Fibroblast of mammary gland (primary cell): ENCODE measurements at places on chromosomes 3 and 15.

DNA sequence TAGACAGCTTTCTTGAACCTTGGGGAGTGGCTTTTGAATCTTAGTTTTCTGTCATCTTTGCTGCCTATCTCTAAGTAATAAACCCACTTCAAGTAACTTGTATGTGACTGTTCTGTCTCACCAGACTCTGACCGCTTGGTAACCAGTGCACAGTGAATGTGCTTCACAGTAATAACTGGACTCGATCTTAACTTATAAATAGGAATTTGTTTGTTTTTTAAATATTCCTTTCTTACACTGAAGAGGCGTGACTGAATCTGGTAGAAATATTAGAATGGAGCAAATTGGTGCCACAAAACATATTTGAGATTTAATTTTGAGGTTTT is 318.0 kb downstream of the GBE1 start:
- DNase-seq = no peak

DNA sequence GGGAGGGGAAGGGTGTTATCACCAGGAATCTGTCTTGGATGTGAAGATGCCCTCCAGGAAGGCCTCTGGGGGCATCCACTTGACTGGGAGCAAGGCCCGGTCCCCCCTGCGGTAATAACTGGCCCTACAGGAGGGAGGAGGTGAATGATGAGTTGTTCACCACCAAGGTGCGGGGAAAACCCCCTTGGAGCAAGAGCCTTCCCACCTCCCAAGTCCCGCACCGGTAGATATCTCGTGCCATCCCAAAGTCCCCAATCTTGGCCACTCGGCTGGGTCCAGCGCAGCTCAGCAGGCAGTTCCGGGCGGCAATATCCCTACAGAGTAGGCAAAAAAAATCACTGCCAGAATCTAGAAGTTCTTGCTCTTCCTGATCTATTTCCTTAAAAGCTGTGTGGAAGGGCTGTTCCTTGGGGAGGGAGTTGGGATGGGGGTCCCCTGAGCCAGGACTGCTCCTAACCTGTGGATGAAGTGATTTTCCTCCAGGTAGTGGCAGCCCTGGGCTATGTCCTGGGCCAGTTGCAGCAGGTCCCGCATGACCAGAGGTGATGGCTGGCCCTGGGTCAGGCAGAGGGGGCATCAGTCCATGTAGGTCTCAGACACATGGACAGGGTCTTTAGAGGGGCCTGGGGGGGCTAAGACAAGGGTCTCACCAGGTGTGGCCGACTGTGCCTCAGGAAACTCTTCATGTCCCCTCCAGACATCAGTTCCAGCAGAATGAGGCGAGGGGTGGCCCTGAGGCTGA is 8.7 kb downstream of the LTK start:
- no peak for DNase-seq

DNA sequence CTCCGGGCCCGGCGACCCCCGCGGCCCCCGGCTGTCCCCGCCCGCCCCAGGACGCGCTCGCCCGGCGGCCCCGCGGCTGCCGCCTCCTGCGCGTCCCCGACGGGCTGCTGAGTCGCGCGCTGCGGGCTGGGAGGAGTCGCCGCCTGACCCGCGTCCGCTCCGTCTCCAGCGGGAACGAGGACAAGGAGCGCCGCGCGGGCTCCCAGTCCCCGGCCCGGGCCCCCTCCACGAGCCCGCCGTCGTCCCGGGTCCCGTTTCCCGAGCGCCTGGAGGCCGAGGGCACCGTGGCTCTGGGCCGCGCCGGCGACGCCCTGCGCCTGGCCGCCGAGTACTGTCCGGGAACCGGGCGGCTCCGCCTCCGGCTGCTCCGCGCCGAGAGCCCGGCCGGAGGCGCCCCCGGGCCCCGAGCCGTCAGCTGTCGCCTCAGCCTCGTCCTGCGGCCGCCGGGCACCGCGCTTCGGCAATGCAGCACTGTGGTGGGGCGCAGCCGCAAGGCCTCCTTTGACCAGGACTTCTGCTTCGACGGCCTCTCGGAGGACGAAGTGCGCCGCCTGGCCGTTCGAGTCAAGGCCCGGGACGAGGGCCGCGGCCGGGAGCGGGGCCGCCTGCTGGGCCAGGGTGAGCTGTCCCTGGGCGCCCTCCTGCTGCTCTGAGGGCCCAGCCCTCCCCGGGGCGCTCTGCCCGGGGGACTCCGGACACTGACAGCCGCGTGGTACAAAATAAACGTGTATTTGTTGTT is 1.5 kb downstream of the C2CD4A start:
- DNase-seq = peak; percentile 36

DNA sequence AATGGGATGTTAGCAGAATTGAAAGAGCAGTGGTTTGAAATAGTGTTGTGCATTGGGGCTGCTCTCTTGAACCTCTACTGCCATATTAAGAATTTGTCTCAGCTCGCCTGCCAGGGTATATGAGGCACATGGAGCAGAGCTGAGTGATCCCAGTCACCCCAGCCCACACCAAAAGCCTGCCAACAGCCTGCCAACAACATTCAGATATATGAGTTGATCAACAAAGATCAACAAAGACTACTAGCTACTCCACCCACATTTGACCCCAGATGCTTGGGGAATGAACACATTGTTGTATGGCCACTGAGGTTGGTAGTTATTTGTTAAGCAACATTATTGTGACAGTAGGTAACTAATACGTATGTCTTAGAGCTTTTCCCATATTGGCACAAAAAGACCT is 570.9 kb upstream of the IL12A start:
- DNase-seq = peak; percentile 34

GRCh38 chr15:78131295-78132061 is at the start of gene CIB2:
TSS of gene CIB2 (minus strand) at chr15:78131445. CDS start at chr15:78131215, 230 bp downstream.
- peak; percentile 25 for DNase-seq

DNA sequence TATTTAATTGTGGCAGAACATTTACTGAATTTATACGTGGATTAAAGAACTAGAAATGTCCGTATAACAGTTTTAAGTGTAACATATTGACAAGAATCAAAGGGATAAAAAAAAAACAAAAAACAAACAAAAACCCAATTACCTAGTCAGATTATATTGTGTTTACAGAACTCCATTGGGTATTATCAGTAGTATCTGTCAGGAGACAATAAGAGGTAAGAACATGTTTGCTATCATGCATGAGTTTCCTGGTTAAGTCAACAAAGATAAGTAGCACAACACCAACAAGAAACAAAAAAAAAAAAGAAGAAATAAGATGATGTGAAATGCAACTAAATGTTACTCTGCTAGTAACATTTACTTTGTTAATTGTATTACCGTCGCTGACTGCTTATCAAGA is 570.6 kb downstream of the ZBBX start:
- DNase-seq = no peak

GRCh38 chr15:50959717-50960116 is 51.2 kb downstream of the AP4E1 start:
- no peak for DNase-seq

DNA sequence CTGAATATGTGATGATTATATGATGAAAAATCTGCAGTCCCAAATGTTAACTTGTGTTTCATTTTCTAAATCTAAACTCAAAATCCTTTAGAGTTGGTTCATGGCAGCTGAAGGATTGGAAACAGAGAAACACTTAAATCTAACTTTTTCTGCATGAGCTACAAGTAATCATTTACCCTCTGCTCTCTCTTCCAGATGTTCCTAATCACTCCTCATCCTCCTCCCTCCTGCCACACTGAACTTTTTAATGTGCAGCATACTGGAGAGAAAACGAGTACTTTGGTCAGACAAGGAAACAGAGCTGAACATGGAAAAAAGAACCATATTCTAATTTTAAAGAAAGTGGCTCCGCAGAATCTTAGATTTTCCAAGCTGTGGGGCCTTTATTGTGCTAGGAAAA is 321.2 kb upstream of the COL8A1 start:
- DNase-seq = peak; percentile 27

DNA sequence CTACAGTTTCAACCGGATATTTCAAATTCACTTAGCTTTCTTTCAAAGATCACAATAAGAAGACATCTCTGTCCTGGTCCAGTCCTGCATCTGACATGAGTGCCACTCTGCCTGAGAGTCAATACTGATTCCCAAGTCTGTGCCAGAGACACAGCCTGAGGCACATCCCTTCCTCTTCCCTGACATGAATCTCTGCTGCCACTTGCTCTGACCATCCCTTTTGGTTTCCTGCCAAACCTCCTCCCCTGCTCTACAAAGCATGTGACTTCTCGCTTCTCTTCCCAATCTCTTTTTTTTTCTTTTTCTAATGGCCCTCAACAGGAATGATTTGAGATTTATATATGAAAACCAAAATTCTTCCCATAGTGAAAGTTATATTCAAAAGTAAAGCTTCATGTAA is 117.9 kb downstream of the MECOM start:
- no peak for DNase-seq

DNA sequence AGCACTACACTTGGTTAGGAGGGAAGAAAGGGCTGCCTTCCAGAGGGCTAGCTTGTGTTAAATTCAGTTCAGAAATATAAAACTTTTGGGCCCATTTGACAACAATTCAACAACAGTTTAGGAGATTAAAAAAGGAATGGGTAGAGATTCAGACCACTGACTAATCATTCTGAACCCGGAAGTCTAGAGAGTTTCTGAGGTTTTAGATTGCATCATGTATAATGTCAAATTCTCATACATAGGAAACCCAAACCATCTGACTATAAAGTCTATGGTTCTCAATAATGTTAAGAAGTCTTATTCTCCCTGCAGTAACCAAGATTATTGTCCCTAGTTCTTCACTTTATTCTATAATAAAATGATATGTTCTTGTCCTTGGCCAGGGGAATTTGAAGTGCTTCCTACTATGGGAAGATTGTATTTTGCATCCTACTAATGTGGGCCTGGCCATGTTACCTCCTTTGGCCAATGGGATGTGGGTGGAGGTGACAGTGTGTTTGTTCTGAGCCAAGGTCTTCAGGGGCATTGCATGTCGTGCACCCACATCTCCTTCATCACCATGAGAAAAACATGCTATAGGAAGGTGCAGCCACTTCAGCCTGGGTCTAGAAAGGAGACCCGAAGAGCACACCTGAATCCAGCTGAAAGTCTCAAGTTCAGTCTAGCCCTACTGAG is 66.4 kb upstream of the CCNL1 start:
- DNase-seq = peak; percentile 53

- peak; percentile 47 for DNase-seq
Observed at GRCh38 chr15:65752151-65752700, 39.9 kb downstream of the DENND4A start.

DNA sequence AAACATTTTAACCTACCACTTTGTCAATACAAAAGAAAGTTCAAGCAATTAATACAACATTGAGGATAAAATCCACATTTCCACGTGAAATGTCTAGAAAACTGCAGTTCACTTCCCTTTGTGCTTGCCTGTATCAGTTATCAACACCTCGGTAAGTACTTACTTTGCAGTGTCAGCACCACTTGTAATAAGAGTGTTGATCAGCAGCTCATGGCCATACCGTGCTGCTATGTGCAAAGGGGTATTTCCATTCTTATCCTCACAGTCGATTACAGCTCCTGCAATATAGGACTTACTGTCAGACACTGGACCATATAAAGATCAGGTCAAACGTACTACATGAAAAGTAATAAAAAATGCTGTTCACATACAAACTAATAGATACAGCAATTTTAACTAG is 84.4 kb downstream of the ANKRD28 start:
- no peak for DNase-seq

DNA sequence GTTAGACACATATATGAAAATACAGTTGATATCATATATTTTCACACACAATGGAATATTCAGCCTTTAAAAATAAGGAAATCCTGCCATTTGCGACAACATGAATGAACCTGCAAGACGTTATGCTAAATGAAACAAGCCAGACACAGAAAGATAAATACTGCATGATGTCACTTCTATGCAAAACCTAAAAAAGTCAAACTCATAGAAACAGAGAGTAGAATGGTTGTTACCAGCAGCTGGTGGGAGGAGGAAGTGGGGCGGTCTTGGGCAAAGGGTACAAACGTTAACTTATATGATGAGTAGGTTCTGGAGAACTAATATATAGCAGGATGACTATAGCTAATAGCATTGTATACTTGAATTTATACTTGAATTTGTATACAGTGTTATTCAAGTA is 213.2 kb upstream of the NR2F2 start:
- no peak for DNase-seq

DNA sequence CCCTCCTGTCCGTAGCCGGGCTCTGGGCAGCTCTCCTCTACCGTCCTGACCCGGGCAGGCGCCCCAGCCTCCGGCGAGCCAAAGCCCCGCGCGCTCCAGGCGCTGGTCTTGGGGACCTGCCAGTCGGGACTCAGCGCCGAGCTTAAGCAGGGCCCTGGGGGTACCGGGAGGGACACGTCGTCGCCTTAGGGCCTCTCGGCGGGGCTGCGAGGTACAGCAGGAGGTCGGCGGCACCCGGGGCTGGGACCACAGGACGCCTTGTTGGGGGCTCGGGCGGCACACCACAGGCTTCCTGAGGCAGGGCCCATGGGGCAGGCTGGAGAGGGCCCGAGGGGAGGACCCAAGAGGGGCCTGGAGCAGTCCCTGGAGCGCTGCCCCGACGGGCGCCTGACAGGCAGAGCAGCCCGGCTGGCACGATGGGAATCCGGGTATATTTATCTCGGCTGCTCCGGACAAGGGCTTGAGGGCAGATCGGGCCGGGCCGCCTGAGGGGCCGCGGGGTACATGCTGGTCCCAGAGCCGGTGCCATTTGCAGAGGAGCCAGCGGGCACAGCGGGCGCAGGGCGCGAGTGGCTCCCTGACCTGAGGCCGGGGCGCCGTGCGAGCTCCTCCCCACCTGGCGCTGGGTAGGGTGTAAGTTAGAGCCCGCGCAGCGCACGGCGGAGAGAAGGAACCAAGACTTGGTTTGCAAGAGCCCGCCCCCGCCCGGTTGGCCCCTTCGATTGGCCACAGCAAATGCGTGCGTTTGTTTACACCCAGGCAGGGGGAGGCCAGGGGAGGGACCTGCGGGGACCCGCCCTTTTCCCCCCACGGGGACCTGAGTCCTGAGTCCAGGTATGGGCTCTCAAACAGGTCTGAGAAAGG is 574 bp downstream of the SLC38A3 start:
- DNase-seq = no peak

- DNase-seq = peak; percentile 87
Observed at GRCh38 chr3:153293265-153293664, 131.2 kb downstream of the RAP2B start.

DNA sequence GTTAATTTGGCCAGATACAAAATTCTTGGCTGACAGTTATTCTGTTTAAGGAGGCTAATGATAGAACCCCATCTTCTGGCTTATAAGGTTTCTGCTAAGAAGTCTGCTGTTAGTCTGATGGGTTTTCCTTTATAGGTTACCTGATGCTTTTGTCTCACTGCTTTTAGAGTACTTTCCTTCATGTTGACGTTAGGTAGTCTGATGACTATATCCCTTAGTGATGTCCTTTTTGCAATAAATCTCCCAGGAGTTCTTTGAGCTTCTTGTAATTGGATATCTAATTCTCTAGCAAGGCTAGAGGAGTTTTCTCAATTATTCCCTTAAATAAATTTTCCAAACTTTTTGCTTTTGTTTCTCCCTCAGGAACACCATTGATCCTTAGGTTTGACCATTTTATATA is 114.1 kb upstream of the CDIN1 start:
- DNase-seq = peak; percentile 17

GRCh38 chr3:156664831-156665178 is 9.6 kb upstream of the TIPARP start:
- no peak for DNase-seq

DNA sequence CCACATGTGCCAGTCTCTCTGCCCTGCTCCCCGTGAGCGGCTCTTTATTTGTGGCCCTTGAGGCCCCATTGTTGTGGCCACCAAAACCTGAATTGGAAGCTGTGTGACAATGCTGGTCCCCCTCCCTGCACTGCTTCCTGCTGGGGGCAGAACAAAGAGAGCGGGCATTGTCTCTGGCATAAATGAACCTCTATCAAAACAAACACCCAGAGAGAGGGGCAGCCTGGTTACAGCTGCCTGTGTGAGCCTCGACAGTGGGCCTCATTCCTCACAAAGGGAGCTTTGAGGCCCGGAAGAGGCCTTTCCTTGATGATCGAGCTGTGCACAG is 152.9 kb downstream of the IGF1R start:
- DNase-seq = no peak

GRCh38 chr3:34955680-34956079 is 683.6 kb upstream of the ARPP21 start:
- DNase-seq = no peak
